ENCODE measurements at places on chromosomes 16 and 17.

- DNase-seq, result no peak
These were observed 174.9 kb downstream of the VPS53 start for GRCh38 chr17:539766-540165.

GRCh38 chr17:36993227-36993626, 44.5 kb downstream of the AATF start:
- DNase-seq, result no peak

GRCh38 chr17:15464231-15464985, 3.0 kb downstream of the CDRT4 start:
- DNase-seq, result no peak

GRCh38 chr16:83732536-83732935, 75.2 kb upstream of the HSBP1 start:
- DNase-seq, result no peak

GRCh38 chr16:77579351-77579891, 142.9 kb upstream of the NUDT7 start:
- no peak for DNase-seq

DNA sequence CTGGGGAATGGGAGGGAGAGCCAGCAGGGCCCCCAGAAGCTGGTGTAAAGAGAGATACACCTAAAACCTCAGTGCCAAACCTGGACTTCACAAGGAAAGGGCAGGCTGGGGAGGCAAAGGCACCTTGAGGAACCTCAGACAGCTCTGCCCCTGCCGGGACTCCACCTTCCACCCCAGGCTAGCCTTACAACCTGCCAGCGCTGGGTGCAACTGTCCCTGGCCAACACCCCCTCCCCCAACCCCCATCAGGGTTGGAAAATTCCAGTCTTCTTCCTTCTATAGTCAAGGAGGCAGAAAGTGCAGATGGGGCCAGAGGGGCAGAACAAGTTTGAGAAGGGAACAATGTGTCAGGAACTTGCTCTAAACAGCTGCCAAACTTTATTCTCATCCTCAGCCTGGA, 2.2 kb downstream of the YBX2 start:
- no peak for DNase-seq

DNA sequence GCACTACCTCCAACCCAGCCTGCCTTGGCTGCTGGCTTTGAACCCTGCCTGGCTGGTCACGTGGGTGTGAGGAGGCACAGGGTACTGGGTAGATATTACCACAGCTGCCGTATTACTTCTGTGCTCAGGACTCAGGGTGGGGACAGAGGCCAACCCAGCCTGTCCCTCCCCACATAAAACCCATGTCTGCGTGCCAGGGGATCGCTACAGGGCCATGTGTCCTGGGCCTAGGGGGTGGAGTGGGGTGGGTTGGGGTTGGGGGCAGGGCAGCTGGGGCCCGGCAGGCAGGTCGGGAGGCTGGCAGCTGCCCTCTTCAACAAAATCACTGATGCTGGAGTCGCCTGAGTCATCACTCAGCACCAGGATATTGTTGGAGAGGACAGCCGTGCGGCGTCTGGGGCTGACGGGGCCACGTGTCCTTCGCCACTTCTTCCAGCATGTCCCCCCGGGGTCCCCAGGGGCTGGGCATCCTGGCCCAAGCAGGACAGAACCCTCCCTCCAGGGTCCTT, 39.7 kb upstream of the PVALEF start:
- DNase-seq, result no peak

GRCh38 chr17:51461578-51462004, 201.2 kb downstream of the UTP18 start:
- peak; percentile 4 for DNase-seq

DNA sequence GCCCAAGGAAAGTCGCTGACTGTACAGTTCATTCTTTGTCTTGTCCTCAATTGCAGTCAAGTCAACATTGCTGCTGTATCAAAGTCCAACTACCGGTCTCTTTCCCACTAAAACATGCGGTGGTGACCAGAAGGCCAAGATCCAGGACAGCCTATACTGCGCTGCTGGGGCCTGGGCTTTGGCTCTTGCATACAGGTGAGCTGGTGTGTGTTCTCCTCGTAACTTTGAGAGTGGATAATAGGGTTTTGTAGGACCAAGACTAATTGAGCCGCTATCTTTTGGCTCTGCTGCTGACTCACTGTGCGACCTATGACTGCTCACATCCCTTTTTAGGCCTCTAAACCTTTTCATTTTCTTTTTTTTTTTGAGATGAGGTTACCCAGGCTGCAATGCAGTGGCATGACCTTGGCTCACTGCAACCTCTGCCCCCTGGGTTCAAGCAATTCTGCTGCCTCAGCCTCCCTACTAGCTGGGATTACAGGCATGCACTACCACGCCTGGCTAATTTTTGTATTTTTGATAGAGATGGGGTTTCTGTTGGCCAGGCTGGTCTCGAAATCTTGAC, 38.7 kb downstream of the PHKB start:
- DNase-seq, result no peak

DNA sequence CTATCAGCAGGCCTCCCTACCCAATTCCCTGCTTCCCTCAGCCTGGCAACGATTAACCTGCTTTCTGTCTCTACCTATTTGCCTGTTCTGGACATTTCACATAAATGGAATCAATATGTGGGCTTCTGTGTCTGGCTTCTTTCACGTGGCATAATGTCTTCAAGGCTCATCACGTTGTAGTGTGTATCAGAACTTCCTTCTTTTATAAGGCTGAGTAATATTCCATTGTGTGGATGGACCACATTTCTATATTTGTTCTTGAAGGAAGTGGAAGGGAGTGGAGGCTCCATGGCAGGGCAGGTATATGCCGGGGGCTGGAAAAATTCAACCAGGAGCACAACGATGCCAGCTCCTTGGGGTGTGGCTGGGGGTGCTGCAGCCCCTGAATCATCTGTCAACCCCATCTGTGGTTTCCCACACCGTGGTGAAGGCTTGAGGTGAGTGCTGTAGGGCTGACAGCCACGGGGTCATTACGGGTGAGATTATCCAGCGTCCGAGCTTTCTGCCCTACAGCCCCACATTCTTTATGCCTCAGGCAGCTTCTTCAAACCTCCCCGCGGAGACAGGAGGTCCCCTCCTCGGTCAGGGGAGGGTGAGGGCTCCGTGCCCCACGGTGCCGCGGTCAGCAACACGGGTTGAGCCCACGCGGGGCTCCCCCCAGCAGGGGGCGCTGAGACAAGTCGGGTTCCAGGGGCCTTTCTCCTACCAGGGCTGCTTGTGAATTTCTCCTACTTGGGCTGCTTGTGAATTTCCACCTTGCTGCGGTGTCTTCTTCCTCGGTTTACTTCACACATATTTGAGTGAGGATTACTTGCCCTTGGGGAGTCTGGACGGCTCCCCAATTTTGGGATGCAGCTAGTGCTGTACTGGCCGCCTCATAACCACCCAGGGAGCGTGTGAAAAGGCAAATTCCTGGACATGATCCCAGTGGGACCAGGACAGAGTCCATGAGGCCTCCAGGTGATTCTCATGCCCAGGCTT, 18.3 kb upstream of the WFIKKN2 start:
- peak; percentile 15 for DNase-seq

DNA sequence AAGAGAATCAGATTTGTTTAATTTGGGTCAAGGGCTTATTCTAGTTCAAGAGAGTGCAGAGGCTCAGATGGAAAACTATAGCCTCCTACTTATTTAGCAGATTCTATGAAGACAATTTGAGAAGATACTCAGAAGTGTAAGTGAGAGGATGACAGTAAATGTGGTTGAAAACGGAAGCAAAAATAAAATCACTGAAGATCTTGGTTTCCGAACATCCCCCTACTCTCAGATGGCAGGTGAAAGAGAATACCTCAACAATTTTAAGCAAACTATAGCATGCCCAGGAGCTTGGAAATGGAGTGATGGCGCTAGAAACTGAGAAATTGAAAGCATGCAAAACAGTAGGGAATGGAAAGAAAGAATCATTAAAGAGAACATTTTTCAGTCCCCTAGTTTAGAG, 705.5 kb upstream of the CDH8 start:
- no peak for DNase-seq

DNA sequence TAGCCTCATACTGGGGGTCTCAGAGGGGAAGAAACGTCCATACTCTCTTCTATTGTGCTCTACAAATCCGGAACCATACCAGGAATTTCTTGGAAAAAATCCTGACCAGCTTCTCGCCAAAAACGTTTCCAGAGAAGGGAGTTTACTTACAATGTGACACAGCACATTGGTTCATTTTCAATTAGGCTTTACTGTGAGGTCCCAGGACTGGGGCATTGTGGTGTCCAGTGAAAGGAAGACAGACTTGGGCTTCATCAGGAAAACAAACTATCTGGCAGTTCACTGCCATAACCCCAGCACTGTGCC, 14.7 kb downstream of the MPP2 start:
- no peak for DNase-seq

DNA sequence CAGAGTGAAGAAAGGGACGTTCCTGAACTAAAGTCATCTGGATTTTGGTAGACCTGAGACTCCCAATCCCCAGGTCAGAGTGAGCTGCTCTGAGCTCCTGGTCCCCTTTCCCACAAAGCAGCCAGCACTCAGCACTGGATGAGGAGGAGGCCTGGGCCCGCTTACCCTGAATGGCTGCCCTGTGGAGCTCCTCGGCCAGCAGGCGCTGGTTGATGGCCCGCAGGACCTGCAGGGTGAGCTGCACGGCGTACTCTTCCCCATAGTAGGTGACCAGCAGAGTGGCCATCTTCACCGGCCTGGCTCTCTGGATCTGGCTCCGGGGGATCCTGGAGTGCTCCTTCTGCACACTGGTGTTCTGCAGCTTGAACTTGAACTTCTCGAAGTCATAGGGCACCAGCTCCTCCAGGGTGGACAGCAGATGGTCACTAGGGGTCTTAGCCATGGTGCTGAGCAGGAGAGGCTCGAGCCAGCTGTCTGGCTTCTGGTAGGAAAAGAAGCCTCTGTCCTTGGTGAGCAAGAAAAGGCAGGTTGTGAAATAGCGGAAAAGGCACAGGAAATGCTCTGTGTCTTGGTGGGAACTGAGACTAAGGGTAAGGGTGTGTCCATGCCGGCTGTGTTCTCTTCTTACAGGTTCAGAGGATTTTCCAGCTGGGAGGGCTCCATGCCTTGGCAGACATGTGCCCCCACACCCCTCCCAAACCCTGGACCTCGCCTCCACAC, at the start of gene MEFV:
MEFV (minus strand) TSS at position 488 of the 720 bp plus-strand sequence; CDS start at position 442, 46 bp downstream.
- DNase-seq, result no peak

DNA sequence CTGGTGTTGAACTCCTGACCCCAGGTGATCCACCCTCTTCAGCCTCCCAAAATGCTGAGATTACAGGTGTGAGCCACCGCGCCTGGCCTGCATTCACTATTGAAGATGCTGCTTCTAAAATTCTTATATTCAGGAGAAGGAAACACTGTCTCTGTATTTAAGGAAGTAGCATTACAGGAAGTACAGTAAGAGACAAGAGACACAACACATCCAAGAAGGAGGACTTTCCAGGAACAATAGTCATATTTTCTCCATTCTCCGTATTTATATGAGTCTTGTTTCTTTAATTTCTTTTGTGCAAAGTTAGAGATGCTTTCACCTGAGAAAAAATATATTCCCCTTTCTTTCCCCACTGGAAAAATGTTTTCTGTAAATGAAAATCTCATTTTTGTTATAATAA, 18.3 kb upstream of the ABCA3 start:
- no peak for DNase-seq

DNA sequence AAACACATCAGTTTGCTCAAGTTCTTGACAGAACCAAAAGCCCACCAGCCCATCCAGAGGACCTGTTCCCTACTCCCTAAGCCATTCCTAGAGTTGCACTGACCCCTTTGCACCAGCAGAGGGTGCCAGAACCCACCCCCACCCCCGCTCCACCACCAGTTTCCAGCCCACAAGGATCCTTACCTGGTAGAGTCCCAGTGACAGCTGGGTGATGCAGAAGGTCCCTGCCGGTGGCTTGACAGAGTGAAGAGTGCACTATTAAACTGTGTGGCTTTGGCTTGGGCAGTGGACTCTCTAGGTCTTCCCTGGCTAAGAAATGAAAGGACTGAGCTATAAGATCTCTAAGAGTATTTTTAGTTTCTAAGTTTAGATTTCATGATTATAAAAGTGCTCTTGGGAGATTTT, 73.3 kb upstream of the MTMR4 start:
- DNase-seq, result peak; percentile 27

DNA sequence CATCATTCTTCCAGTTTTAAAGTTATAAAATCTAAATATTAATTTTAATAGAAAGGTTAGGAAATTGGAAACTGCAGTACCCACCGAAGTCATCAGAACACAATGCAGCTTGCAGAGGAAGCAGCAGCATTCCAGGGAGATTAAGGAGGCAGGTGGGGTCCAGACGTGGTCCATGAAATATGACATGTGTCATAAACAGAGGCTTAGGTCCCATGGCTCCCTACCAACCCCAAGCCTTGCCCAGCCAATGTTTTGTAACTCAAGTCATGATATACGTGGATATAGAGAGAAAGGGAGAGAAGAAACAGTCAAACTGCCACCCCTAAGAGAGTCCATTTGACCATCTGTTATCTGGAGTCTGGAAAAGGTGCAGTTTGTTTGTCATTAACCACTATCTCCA, 670.0 kb downstream of the TOX3 start:
- no peak for DNase-seq

GRCh38 chr17:20993863-20994778, 48.7 kb downstream of the USP22 start:
- DNase-seq, result no peak

GRCh38 chr16:84600343-84601229, 17.3 kb downstream of the COTL1 start:
- DNase-seq, result no peak

DNA sequence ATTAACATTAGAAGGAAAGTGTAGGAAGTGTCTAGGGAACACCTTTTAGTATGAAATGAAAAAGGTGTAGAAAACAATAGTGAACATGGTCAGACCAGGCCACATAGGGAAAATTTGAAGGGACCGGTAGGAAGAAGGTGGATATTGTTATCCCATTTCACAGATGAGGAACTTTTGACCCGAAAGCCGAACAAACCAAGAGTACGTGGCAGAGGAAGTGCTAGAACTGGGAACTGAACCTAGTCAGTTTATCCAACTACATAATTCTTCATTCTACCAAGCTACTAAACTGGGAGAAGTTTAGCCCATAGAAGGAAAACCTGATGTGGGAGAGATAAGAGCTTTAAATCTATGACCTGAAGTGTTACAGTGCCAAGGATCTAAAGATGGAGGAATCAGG, 43.2 kb downstream of the YPEL2 start:
- no peak for DNase-seq

DNA sequence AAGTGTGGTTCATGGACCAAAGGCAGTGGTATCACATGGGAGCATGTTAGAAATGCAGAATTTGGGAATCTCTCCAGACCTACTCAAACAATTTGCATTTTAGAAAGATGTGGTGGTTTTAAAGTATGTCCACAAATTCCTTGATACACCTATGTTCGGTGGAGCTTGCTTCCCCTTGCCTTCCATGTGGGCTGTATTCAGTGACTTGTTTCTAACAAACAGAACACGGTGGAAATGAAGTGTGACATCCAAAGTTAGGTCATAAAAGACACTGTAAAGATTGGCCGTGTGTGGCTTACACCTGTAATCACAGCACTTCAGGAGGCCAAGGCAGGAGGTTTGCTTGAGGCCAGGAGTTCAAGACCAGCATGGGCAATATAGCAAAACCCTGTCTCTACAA, 16.7 kb downstream of the COQ7 start:
- no peak for DNase-seq

- DNase-seq, result no peak
These were observed 178.7 kb downstream of the SNX29 start for GRCh38 chr16:12155235-12155634.
